ENCODE measurements at places on chromosomes 6 and 20. TPM values are rescaled to one million over a fixed set of nuclear protein-coding genes. Genes with fewer than 3 reads are reported as not detected.

The ABCF1 gene
- 36.4 TPM for total RNA-seq

The CDH26 gene
- total RNA-seq, result 3.4 TPM

The DNMT3B gene
- total RNA-seq, result 2.9 TPM

The SRMS gene
- total RNA-seq, result not detected

The SERINC1 gene
- 244 TPM for total RNA-seq

The CST11 gene
- not detected for total RNA-seq

The ZBP1 gene
- 0.10 TPM for total RNA-seq

The KLHDC3 gene
- 249 TPM for total RNA-seq

The ABT1 gene
- total RNA-seq, result 15.7 TPM

The MACROD2 gene
- 5.0 TPM for total RNA-seq

The CCM2L gene
- 9.7 TPM for total RNA-seq

The MED23 gene
- total RNA-seq, result 42.4 TPM

The HLA-DMB gene
- 6.6 TPM for total RNA-seq

The SLC17A2 gene
- total RNA-seq, result not detected

The TSBP1 gene
- total RNA-seq, result not detected

The PROKR2 gene
- not detected for total RNA-seq

The BMP2 gene
- total RNA-seq, result 11.8 TPM

The GPLD1 gene
- total RNA-seq, result 1.3 TPM

The PARD6B gene
- 3.2 TPM for total RNA-seq

The IRF4 gene
- 1.8 TPM for total RNA-seq

The ANGPT4 gene
- not detected for total RNA-seq

The LRP11 gene
- 38.5 TPM for total RNA-seq

The SNAP25 gene
- 2.2 TPM for total RNA-seq

The HLA-DQA2 gene
- total RNA-seq, result 0.31 TPM

The SLC17A1 gene
- not detected for total RNA-seq

The CALHM4 gene
- total RNA-seq, result not detected

The MYLK2 gene
- total RNA-seq, result 55.9 TPM

The MTFR2 gene
- total RNA-seq, result 1.9 TPM

The MEP1A gene
- total RNA-seq, result not detected

The BMP5 gene
- total RNA-seq, result 13.5 TPM

The CST1 gene
- not detected for total RNA-seq

The BPI gene
- 0.21 TPM for total RNA-seq

The SLC25A27 gene
- 20.1 TPM for total RNA-seq

The KCNK17 gene
- total RNA-seq, result 0.62 TPM

The HLA-G gene
- total RNA-seq, result not detected

The ADGRB3 gene
- 6.1 TPM for total RNA-seq

The NNAT gene
- total RNA-seq, result 24.1 TPM

The PLEKHG1 gene
- total RNA-seq, result 43.9 TPM

The RNF146 gene
- total RNA-seq, result 64.4 TPM

The SPATS1 gene
- not detected for total RNA-seq

The LGSN gene
- total RNA-seq, result not detected
